ENCODE measurements at places on chromosomes 1 and 21.

GRCh38 chr1:227757781-227758180 is 22.5 kb downstream of the SNAP47 start:
- DNase-seq: no peak

DNA sequence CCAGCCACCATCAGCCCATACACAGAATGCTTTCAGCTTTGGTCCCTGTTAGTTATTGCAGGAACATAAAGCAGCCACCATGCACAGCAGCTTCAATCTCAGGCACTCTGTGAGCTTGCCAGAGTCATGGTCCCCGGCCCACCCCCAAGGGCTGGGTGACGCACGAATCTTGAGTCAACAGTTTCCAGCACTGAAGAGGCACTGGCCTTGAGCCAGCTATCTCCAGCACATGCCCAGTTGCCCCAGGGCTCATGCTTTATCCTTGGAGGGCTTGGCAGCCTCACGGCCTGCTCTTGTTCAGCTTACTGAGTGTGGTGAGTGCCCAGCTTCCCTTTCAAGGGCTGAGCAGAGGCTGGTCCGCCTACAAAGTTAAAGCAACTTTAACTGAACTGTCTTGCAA is 200.7 kb upstream of the RAB4A start:
- peak; percentile 98 for DNase-seq

DNA sequence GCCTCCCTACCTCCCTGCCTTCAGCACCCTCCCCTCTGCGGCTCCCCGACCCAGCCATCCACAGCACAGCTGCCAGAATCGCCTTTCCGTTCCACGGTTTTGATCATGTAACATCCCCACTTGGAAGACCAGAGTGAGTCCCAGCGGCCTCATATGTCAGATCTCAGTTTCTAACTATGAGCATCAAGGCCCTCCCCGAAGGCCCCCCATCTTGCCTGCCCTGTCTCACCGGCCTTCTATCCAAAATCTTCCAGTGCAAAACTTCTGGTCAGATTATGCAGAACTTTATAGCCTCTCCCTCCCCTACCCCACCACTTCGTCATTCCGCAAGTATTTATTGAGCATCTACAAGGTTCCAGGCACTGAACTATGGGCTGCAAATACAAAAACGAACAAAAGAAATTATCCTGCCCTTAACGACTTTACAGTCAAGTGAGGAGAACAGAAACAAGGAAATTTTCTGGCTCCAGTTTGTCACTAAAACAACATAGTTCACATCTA is 20.3 kb upstream of the LMX1A start:
- no peak for DNase-seq

DNA sequence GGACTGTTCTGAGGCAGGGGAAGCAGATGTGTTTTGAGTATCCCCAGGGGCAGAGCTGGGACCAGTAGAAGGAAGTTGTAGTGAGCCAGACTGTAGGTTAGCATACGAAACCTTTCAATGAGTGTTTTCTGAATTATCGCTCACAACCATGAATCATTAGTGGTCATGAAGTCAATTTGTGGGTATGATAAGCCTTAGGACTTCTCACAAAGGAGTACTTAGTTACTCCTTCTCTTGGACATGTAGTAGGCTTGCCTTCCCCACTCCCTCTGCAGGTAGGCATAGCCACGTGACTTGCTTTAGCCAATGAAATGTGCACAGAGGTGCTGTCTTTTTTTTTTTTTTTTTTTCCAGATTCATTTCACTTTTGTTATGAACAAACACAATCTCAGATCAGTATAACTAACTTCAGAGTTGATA is 23.9 kb upstream of the FAAH start:
- DNase-seq: no peak

GRCh38 chr1:59008599-59009347 is 224.9 kb upstream of the JUN start:
- DNase-seq: no peak

- DNase-seq: no peak
Measured at GRCh38 chr1:31497601-31498000, 78.7 kb upstream of the TINAGL1 start.

GRCh38 chr1:63937461-63938022 is 163.7 kb downstream of the ROR1 start:
- no peak for DNase-seq

GRCh38 chr1:220391491-220391890 is 119.2 kb upstream of the RAB3GAP2 start:
- DNase-seq: peak; percentile 93

DNA sequence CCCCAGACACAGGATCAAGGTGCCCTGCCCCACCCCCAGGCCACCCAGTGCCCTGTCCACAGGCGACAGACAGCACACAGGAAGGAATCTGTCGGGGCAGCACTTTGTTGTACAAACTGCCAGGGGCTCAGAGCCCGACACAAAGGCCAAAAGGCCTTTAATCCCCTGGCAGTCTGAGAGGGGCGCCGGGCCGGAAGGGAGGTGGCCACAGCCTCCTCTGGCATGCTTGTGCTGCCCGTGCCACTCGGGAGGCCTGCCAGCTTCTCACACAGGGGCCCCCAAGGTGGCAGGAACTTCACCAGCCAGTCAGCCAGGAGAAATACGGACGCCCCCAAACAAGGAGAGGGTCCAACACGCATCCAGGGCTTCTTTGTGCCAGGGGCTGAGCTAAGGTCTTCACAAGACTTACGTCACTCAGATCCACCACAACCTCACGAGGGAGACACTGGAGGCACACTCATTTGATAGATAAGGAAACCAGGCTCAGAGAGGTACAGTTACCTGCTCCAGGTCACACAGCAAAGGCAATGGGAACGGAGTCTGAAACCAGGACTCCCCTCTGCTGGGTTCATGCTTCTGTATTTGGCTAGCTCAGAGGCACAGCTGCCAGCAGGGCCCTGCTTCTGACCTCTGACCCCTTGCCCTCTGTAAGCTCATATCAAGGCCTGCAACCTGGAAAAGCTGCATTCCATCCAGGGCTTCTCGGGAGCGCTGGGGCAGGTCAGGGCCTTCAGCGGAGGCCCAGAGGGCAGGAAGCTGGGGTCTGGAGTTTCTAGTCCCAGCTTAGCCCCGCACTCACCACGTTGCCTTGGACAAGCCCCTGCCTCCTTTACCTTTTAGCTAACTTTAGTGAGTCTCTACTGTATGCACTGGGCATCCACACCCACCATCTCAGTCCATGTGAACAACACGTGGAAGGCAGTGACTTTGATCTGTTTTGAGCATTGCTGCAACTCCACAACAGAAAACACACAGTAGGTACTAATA is 34.8 kb downstream of the HSPG2 start:
- no peak for DNase-seq

GRCh38 chr21:33543505-33544129 is 779 bp downstream of the SON start:
- DNase-seq: peak; percentile 32

DNA sequence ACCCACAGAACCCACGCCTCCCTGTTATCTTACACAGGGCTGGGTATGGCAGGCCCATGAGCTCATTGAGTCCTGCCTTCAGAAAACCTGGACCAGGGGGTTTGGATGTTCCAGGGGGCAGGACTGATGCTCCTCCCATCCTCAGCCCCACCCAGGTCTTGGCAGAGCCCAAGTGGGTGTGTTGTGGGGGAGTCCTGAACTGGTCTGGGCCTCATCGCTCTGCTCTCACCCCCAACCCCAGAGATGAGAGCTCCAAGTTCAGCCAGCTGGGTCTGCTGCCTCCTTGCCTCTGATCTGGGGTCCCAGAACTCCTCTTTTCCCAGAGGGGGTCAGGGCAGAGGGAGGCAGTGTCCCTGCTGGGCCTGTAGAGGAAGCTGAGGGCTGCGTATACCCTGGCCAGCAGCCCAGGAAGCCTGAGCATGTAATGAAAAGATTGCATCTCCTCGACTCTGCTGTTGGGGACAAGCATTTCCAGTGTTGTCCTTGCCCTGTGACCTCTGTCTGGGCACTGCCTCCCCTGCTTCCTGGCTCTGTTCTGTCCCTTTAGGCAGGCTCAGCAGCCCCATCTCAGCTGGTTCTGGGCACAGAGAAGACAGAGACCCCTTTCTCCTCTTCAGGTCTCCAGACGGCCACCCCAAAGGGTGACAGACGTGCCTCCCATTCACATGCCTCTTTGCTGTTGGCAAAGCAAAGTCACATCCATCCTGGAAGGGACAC is 54.7 kb upstream of the EPS8L3 start:
- no peak for DNase-seq

DNA sequence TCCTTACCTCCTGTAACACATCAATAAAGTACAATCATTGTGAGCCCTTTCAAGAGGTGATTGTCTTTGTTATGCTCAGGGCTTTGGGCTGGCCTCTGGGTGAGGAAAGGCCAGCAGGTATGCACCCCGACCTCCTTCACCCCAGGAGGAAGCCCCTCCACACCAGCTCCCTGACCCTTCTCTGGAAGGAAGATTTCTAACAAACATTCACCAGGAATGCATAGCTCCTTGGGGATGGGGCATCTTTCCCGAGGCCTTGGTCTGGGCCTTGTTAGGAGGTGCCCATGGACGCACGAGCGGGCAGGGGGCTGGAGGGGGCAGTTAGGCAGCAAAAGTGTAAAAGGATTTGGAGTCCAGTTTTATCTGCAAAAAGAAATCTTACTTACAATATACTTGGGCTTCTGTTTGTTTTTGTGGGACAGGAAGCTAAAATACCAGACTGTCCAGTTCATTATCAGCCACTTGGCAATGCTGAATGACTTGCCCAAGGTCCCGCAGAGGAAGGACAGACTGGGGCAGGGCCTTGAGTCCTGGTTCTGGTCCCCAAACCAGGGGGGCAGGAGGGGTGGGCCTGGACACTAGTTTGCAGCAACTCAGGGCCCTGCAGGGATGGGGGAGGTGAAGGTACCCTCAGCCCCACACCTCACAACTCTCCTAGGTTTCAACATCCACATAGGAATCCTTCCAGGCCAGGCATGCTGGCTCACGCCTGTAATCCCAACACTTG is 10.1 kb downstream of the ZC3H12A start:
- no peak for DNase-seq

DNA sequence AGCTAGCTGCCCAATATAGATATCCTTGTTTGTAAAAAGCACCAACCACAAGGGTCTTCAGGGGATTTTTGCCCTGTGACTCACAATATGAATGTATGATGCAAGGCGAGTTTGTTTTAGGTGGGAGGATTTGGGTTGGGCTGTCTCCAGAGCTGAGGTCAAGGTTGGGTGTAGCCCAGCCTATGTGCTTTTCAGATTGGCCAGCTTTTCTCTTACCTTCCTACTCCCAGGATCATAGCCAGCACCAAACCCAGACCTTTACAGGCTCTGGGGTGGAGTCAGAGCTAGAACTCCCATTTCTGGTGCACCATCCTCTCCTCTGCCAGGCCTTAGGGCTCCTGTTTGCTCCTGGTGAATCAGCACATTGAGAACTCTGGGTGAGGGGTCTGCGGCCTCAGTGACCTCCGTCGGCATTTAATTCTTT is 55.6 kb upstream of the GCLM start:
- DNase-seq: no peak

DNA sequence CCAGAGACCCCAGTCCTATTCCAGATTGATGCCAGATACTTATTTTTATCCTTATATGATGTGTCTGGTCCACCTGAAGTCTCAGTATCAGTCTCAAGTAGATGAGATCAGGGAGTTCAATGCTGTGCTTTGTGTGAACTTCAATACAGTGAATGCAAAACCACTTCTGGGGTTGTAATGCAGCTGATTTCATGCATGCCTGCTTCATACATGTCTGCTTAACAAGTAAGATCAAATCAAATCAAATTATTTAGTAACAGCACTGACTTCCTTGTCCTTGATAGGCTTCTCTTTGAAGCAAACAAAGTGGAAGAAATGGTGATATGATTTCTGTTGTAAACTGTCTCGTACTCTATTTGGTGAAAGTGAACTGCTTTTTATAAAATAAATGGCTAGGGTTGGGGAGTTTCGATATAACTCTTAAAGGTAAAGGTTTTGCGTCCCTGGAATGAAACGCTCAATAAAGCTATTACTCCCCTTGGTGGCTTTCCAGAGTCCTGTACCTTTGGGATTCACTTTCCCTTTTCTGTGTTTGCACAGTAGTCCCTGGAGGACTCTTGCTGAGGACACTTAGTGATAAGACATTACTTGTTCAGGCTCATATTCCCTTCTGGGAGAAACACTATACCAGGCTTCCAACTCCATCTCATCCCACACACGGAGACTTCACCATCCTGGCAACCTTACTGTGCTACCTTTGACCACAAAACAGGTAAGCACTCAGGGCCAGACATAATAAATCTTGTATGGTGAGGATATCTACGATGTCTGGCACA is 59.3 kb downstream of the FH start:
- no peak for DNase-seq

- peak; percentile 74 for DNase-seq
Measured at GRCh38 chr1:162627662-162628296, 4.5 kb upstream of the DDR2 start.

DNA sequence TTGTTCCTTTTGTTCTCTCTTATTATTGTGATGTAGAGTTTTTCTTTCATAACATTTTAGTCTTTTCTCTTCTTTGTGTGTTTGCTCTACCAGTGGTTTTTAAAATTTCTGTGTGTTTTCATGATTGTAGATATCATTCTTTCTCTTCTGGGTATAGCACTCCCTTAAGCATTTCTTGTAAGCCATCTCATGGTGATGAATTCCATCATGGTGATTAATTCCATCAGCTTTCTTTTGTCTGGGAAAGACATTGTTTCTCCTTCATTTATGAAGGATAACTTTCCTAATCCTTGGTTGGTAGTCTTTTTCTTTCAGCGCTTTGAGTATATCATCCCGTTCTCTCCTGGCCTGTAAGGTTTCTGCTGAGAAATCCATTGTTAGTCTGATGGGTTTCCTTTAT is 22.7 kb downstream of the CD55 start:
- no peak for DNase-seq

DNA sequence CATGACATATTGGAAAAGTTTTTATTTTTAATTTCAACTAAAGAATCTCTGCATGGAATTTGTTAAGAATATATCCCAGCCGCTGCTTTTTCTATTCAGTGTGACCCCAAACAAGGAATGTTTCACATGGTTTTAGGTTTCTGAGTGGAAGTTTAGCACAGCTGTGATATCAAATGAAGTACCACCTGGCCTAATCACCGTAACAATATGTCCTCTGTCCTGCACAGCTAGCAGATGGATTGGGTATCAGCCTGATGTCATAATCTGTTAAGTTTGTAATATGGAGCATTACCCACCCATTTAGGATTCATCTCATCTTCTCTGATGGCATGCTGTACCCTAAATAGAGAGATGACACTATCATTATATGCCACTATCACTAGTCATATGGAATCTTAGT is 963.7 kb upstream of the ADGRL2 start:
- no peak for DNase-seq

DNA sequence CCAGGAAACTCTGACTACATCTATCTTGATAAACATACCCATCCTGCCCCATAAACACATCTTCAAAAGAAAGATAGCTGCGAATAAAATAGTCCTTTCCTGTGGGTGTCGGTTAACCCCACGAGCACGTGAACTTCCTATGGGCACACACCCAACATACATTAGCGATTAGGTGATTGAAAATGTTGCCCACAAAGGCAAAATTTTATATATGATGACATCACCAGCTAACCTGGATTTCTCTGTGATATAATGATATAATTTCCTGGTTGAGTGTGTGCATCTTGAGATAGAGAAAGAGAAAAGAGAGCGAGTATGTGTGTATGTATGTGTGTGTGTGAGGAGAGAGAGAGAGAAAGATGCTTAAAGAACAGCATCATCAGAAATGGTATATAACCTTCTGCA is 296.1 kb downstream of the PTPRC start:
- peak; percentile 85 for DNase-seq

- DNase-seq: no peak
Measured at GRCh38 chr1:12279728-12280464, 50.1 kb downstream of the VPS13D start.
